Pancreas (tissue), 10 donors: ENCODE measurements at places on chromosomes 16 and 17.

- no peak for DNase-seq
Observed at GRCh38 chr17:39223907-39224777, 1.6 kb downstream of the STAC2 start.

DNA sequence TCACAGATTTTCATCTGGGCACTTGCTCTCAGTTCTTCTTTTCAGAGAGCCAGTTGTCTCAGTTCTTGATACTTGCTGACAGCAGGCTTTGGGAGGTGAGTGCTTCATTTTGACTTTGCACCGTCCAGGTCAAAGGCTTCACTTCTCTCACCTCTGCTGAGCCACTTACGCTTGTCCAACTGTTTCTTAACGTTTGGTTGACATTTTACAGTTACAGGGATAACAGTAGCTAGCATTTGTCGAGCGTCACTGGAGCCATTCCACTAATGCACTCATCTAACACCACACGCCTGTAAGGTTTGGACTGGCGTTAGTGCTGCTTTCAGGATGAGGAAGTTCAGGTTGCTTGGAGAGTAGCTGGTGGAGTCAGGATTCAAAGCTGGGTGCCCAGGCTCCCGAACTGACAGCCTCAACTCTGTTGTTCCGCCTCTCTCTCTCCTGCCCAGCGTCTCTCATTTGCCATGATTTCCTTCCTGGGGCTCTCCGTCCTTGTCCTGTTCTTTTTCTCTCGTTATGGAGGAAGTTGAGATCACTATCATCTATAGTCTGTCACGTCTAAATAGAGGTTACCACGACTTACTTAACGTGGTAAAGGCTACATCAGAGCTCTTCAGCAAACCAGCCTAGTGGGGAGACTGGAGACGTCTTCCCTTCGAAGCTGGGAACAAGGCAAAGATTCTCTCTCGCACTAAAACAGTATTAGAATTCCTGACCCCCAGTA lies 220.8 kb downstream of the RPTOR start:
- no peak for DNase-seq

GRCh38 chr16:71347146-71347545 lies 11.4 kb upstream of the CALB2 start:
- no peak for DNase-seq

DNA sequence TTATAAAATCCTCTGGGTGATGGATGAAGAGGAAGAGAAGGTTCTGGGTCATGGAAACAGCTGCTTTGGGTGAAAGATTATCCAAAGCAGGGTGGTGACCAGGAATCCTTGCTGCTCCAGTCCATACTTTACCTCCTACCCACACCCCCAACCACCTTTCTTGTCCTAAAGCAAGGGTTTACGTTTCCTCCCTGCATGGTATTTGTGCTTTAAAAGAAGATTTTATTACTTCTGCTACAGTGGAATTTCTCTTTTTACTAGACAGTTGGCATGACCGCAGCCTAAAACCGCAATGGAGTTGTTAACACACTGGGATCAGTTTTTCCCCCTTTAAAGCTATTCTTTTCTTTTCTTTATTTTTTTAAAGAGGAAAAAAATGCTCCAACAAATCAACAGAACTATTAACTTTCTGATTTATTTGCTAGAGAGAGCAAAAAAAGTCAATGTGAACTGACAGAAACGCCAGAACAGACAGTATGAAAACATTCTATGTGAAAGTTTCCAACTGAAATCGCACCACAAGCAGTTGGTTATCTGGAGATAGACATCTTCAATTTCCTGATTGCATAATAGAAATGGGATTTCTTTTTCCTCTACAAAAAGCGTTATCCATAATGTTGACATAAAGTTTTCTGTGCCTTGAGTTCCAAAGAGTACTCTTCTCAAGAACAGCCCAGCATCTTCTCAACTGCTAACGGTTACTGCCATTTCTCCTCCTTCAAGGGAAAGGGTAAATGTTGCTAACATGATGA lies 236.0 kb downstream of the IRX3 start:
- DNase-seq: no peak

- no peak for DNase-seq
Observed at GRCh38 chr17:2259769-2260536, 43.6 kb downstream of the SMG6 start.

GRCh38 chr16:56643833-56644232 lies 5.4 kb downstream of the MT1A start:
- no peak for DNase-seq

DNA sequence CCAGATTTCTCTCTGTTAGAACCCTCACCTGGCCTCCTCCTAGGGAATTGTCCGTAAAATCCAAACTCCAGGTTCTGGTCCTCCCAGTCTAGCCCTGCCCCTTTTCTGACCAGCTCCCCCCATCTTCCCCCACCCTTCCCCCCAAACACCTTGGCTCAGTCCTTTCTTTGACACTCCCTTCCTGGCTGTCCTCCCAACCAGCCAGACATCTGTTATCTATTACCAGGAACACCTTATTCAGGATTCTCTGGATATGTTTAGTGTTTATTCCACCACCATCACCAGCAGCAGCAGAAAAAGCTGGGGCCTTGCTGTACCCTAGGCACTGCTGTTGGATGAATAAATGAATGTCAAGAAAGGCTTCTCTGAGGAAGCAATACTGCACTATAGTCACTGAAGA lies 4.0 kb upstream of the CMTM3 start:
- no peak for DNase-seq

DNA sequence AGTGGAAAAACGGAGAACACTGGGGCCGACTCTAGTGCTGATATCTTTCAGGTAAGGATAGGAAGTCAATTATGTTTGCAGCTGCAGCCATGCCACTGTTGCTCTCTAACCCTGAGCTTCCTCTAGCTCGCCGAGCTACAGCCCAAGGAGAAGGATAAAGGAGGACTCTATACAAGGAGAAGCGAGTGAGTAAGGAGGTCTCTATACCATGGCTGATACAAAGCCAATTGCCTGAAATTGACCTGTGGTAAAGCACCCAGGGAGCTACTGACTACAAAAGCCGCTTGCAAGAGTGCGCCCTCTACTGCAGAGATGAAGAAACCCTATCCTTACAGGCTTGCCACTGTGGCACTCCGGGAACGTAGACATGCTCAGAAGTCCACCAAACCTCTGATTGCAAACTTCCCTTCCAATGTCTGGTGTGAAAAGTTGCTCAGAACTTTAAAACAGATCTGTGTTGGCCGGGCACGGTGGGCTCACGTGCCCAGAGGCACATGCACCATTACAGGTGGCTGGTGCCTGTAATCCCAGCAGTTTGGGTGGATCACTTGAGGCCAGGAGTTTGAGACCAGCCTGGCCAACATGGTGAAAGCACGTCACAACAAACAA lies 10.8 kb upstream of the SLC46A1 start:
- DNase-seq: no peak

GRCh38 chr16:61834082-61834481 lies 202.2 kb downstream of the CDH8 start:
- DNase-seq: no peak

GRCh38 chr17:2405247-2405926 lies 4.5 kb upstream of the MNT start:
- no peak for DNase-seq

DNA sequence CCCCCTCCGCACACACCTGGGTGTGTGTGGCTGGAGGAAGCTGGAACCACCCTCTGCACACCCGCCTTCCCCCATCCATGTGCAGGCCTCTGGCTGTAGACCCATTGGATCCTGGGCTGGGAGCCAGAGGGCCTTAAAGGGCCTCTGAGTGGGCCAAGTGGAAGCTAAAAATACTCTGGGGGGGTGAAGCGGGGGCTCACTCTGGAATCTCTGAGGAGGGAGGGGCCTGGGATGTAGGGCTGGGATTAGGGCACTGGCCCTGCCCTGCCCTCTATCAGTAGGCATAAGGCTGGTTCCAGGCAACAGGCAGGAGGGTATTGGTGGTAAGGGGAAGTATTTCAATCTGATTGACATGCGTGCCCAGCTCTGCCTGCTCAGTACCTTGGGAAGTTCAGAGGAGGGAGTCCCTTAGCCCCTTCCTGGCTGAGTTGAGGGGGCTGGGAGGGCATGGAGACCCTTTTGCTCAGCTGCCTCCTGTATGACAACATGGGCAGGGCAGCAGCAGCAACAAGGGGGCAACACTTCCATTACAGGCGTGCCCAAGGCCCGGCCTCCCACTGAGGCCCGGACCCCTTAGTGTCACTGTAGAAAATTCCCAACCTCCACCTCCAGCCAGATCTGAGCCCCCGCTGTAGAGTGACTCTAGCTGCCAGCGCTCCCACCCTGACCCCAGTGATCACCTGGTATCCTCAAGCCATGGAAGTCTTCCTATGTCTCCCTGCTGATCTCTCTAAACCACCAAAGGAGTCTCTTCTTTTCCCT lies 5.2 kb downstream of the ITGA3 start:
- DNase-seq: no peak

DNA sequence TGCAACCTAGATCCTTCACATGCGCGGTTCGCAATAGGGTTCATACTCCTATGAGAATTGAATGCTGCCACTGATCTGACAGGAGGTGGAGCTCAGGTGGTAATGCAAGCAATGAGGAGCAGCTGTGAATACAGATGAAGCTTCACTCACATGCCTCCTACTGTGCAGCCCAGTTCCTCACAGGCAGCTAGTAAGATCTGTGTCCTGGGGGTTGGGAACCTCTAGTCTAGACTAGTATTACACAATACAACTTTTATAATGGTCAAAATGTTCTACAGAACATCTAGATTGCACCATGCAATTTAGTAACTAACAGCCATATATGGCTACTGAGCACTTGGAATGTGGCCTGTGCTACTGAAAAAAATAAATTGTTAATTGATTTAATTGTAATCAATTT lies 26.7 kb downstream of the ABCA5 start:
- DNase-seq: no peak

DNA sequence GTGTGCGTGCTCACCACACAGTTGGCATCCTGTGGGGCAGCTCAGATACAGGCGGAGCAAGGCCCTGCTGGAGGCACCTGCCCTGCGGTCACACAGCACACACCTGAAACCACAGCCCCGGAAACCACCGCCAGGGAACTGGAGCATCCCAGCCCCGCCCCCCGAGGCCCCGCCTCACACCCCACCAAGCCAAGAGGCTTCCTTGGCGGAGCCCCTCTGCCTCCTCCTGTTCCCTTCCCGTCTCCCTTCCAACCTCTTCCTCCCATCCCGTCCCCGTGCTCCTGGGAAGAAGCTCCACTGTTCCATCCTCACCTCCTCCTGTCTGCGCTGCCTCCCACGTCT lies 205.5 kb downstream of the NTN1 start:
- no peak for DNase-seq

DNA sequence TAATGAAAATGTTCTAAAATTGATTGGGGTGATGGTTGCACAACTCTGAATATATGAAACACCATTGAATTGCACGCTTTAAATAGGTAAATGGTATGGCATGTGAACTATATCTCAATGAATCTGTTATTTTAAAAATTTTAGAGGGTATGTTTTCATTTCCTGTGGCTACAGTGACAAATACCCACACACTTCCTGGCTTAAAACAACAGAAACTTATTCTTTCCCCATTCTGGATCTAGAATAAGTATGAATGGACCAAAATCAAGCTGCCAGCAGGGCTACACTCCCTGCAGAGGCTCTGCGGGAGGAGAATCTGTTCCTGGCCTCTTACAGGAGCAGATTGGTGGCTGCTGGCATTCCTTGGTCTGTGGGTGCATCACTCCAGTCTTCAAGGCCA lies 11.3 kb upstream of the PECAM1 start:
- DNase-seq: no peak

DNA sequence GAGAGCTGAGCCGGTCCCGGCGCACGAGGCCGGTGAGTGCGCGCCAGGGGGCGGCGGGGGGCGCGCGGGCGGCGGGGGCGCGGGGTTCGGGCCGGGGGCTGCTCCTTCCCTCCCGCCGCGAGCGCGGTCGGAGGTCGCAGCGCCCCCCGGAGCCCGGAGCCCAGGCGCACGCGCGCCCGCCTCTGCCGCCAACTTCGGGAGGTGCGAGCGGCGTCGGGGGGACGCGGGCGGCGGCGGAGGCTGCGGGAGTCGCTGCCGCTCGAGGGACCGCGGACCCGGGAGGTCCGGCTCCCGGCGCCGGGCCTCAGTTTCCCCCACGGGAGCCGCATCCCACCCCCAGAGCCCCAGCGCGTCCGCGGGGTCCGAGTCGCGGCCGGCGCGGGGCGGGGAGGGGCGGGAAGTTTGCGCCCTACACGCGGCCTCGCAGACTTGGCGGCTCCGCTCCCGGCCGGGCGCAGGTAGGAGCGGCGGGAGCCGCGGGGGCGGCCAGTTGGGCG lies at the start of gene PRR35:
Gene PRR35 (plus strand): TSS at position 191 of the 497 bp plus-strand sequence. CDS start 2,901 bp downstream, outside the sequence.
- no peak for DNase-seq

- DNase-seq: peak; percentile 36
Observed at GRCh38 chr16:70161350-70161749, 12.2 kb upstream of the CLEC18C start.

GRCh38 chr17:79572136-79572925 lies 38.5 kb downstream of the RBFOX3 start:
- no peak for DNase-seq

DNA sequence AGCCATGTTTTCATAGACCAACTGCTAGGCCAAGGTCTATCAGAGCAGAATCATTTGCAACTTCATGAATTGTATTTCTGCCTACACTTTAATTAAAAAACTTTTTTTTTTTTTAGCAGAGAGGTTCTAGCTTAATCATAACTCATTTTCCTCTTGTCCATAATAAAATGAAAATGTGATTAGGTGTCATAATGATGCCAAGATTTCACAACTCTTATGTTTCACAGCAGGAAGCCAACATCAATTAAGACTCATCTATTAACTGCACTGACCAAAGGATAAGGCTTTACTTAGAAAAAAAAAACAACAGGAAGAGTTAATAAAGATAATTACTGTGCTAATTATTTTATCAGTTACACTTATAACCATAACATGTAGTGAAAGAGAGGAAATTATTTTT lies 18.9 kb upstream of the RNF43 start:
- no peak for DNase-seq

- DNase-seq: no peak
Observed at GRCh38 chr17:77144227-77144626, 3.5 kb downstream of the SEC14L1 start.

DNA sequence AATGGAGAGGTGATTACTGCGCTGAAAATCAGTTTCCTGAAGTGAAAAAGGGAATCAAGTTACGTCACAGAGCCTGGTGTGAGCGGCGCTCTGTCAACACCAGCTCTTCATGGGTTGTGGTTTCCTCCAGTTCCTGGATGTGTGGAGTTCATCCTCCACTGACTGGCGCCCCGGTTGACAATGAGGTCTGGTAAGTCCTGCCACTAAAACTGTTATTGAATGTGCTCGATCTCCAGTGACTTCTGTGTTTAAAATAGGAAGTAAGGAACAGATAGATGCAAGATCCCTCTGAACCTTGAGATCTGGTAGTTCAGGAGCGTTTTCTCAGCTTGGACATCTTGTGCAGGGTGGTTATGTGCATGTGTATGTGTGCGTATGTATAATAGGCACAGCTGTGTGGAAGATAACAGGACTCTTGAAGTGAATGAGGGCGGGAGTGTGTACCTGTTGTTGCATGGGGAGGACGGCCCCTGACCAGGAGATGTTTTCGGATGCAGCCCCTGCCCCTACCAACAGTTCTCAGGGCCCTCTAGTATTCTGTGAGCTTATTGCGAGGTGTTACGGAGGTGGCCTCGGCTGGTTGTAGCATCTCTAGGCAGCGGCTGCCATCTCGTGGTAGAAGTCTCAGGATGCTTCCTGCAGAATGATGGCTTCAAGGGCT lies 22.0 kb upstream of the GOT2 start:
- peak; percentile 45 for DNase-seq
